ENCODE measurements at places on chromosomes 6 and 20.

- no peak for DNase-seq
Measured at GRCh38 chr6:169529931-169530751, 171.7 kb downstream of the WDR27 start.

GRCh38 chr6:135329851-135330803 lies 149.0 kb downstream of the MYB start:
- DNase-seq, result no peak

DNA sequence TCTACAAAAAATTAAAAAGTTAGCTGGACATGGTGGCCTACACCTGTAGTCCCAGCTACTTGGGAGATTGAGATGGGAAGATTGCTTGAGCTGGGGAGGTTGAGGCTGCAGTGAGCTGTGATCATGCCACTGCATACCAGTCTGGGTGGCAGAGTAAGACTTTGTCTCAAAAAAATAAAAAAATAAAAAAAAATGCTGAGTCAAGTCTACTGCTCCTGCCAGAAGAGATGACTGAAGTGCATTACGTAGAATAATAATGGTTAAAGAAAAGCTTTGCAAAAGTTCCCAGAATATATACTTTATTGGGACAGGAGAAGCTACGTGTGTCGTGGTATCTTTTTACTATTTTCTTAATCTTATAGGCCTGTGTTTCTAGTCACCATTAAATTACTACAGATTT lies 125.3 kb downstream of the SLC16A10 start:
- DNase-seq, result no peak

GRCh38 chr6:107330168-107330567 lies 129.2 kb downstream of the PDSS2 start:
- no peak for DNase-seq

GRCh38 chr6:160979061-160979708 lies 12.4 kb upstream of the MAP3K4 start:
- DNase-seq, result no peak

- DNase-seq, result no peak
Measured at GRCh38 chr6:106537662-106538061, 91.6 kb downstream of the RTN4IP1 start.

- DNase-seq, result no peak
Measured at GRCh38 chr20:7505835-7506221, 434.4 kb downstream of the HAO1 start.

DNA sequence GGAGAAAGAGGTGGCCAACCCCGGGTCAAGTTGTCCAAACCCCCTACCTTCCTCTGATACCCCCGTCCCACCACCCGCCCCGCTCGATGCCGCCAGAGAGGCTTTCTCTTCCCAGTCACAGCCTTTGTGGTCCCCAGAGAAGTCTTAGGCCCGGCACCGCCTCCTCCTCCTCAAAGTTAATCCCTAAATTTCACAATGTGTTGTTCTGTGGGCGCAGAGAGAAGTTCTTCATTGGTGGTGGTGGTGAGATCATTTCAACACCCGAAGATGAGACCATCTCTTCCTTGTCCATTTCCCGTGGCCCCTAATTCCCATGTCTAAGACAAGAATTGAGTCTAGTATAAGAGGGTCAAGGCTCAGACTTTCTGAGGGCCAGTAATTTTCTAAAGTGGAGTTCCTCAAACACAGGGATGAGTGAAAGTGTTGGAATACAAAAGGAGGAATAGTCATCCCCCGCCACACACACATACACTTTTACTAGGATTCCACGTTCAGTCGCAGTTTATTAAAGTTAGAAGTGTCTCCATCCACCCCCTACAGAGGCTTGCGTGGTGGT lies 10.4 kb downstream of the TRIM31 start:
- DNase-seq, result no peak

- DNase-seq, result no peak
Measured at GRCh38 chr20:5220321-5221060, 93.7 kb downstream of the CDS2 start.

- DNase-seq, result no peak
Measured at GRCh38 chr20:2918096-2919049, 45.1 kb downstream of the PTPRA start.

GRCh38 chr20:46709459-46710152 lies at the start of gene SLC2A10:
SLC2A10 (plus strand) TSS chr20:46709649; CDS start chr20:46709737, 88 bp downstream.
- peak; percentile 86 for DNase-seq

- no peak for DNase-seq
Measured at GRCh38 chr6:55953335-55953734, 77.9 kb upstream of the BMP5 start.

DNA sequence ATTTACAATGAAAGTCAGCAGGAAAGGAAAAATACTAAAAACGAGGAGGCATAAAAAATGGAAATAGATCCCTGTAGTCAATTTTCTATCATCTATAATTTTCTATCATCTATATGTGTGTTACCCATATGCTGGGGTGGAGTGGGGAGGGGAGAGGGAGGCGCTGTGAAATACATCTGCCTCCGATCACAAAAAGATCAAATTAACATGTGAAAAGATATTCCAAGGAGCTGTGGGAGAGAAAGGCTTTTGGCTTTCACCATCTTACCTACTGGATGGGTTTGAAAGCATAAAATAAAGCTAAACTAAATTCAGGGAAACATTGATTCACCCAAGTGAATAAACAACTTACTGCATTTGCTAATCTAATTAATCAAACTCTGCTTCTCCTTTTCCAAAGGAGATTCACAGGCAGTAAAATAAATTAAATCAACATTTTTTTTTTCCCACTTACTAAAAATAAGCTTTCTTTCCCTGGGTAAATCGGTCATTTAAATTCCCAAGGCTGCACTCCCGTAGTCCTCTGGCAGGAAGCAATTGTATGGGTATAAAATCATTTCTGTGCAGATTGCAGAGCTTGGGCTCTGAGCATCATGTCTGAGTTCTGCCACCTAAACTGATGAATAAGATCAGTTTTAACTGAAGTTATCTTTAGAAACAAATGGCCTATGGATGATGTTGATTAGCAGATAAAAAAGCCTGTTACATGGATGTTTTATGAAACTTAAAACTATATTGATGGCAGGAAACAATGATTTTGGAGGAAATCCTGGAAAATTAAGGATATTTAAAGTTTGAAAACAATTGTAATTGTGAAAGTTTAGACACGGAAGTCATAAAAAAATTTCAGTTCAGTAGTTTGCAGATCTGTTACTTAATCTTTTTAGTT lies 147.9 kb downstream of the SOX4 start:
- no peak for DNase-seq

GRCh38 chr20:47355489-47356219 lies 845 bp downstream of the ZMYND8 start:
- DNase-seq, result no peak

Data from iPS-NIHi11 (cell line).